ENCODE measurements at places on chromosomes 4 and X. TPM values are rescaled to one million over a fixed set of nuclear protein-coding genes. Genes with fewer than 3 reads are reported as not detected.

The PAGE4 gene
- not detected for total RNA-seq

The PPID gene
- 62.9 TPM for total RNA-seq

The FDCSP gene
- not detected for total RNA-seq

The MUC7 gene
- not detected for total RNA-seq

The C4orf51 gene
- total RNA-seq, result not detected

The FGFBP2 gene
- total RNA-seq, result 2.0 TPM

The WAS gene
- total RNA-seq, result 99.0 TPM

The C4orf50 gene
- total RNA-seq, result 0.16 TPM

The TEX13C gene
- not detected for total RNA-seq

The RHOXF2 gene
- not detected for total RNA-seq

The FAM3A gene
- total RNA-seq, result 36.5 TPM

- DNase-seq, result no peak
These were observed 13.0 kb downstream of the RGN start for GRCh38 chrX:47091149-47091775.

DNA sequence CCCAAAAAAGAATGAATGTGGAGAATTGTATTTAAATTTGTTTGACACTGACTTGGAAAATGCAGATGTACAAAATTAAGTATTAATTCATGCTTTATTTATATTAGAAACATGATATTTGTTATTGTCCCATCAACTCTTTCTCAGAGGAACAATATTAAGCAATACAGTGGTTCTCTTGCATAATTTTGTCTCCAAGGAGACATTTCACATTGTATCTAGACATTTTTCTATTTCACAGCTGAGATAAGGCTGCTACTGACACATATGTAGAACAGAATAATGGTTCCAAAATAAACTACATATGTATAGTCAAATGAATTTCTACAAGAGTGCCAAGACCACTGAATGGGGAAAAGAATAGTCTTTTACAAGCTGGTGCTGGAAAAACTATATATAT lies 427.9 kb upstream of the SPANXN1 start:
- no peak for DNase-seq

- no peak for DNase-seq
These were observed 49.7 kb upstream of the SLC16A2 start for GRCh38 chrX:74371425-74372222.

GRCh38 chrX:18129690-18130089 lies 91.0 kb downstream of the BEND2 start:
- DNase-seq, result no peak

GRCh38 chrX:129741880-129742758 lies 3.3 kb downstream of the XPNPEP2 start:
- no peak for DNase-seq

- DNase-seq, result no peak
These were observed 17.7 kb downstream of the PCDH18 start for GRCh38 chr4:137514406-137515111.

DNA sequence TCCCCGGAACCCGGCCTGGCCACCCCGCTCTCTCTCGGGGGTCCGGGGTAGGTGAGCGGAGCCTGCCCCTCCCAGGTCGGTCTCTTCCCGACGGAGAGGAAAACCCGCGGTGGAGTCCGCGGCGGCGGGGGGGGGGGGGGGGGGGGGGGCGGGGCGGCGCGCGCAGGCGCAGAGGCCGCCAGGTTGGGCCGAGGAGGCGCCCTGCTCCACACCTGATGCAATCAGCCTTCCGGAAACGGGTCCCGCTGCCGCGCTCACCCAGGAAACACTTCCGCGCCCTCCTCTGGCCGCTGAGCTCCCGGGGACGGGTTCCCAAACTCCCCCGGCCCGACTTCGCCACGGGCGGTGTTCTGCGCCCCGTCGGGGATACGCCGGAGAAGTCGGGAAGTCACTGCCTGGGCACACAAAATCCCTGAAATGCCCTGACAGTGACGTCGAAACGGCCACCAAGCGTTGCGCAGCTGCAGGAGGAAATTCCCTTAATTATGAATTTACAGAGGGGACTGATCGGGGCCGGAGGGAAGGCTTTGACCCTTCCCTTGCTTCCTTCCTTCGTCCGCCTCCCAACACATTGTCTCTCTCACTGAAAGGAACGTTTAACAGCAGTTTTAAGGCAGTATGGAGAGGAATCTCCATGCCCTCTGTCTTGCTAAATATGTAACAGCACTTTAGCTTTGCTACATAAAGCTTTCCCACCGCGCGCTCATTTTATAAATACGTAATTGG lies 2.1 kb upstream of the APBB2 start:
- peak; percentile 83 for DNase-seq

DNA sequence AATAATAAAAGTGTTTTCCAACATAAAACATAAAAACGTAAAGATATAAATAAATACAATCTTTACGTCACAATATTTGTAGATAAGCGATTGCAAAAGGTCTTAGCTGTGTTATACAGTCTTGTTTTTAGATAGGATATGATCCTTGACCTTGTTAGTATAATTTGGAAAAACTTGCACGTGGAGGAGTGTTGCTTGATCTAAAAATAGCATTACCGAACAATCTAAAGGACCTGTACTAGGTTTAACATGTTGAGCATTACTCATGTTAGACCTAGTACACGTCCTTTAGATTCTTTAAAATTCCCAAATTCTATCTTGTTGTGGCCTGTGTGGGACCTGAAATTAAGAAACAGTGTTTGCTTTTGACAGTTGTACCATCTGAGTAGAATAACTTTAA lies 1.6 kb downstream of the METAP1 start:
- DNase-seq, result peak; percentile 19

GRCh38 chrX:39834600-39834999 lies 263.2 kb downstream of the BCOR start:
- no peak for DNase-seq

DNA sequence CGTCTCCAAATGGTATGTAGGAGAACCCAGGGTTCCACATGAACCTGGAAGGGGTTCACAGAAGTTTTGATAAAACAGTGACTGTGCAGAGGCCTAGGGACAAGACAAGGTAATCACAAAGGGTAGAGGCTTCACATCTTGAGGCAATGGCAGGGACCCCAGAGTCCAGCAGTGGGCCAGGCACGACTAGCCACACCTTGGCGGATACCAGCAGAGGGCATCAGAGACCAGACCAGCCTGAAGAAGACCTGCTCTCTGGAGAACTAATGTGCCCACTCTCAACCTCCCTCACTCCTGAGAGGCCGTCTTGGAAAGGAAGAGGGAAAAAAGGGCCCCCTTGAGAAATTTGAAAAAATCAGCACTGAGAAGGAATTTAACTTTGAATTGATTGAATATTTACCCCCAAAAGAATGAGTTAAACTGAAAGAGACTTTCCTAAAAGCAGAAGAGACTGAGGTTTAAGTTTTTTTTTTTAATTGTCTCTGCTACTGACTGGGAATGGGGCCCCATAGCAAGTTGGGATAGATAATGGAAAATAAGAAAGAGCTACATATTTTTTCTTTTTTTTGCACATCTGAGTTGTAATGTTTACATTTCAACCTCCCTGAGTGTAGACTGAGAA lies 243.8 kb upstream of the JADE1 start:
- DNase-seq, result peak; percentile 61

- DNase-seq, result no peak
These were observed 839.1 kb downstream of the GLUD2 start for GRCh38 chrX:121886557-121886956.

DNA sequence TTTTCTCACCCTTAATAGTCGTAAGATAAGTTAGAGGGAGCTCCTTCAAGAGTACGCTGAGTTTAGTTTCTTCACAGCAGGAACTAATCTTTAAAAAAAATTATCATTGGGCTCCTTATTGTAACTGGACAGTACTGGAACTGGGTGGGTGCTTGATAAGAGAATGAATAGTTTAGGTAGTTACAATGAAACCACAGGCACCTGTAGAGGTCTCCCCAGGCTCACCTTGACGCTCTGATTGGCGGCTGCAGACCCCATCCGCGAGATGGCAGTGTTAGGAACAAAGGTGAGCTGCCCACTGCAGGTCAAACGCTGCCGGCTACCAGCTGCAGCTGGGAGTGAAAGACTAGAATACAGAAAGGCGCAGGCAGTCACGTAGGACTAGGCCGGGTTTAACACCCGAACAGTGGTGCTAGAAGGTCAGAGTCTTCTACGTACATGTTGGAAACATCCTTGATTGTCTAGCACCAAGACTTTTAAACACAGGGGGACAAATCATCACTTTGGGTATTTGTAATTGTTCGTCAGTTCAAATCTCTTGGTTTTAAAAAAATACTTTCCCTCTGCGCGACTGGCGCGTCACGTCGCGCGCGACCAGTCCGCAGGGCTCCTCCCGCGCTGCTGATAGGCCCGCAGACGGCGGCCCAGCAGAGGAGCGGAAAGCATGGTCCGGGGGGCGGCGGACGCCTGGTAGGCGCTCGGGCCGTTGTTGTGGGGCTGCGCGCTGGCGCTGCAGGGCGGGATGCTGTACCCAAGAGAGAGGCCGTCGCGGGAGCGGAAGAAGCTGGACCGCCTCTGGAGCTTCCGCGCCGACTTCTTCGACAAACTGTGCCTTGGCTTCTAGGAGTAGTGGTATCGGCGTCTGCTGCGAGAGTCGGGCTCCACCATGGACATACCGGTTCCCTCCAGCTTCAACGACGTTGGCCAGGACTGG lies 45.6 kb downstream of the SMARCA5 start:
- DNase-seq, result peak; percentile 90

DNA sequence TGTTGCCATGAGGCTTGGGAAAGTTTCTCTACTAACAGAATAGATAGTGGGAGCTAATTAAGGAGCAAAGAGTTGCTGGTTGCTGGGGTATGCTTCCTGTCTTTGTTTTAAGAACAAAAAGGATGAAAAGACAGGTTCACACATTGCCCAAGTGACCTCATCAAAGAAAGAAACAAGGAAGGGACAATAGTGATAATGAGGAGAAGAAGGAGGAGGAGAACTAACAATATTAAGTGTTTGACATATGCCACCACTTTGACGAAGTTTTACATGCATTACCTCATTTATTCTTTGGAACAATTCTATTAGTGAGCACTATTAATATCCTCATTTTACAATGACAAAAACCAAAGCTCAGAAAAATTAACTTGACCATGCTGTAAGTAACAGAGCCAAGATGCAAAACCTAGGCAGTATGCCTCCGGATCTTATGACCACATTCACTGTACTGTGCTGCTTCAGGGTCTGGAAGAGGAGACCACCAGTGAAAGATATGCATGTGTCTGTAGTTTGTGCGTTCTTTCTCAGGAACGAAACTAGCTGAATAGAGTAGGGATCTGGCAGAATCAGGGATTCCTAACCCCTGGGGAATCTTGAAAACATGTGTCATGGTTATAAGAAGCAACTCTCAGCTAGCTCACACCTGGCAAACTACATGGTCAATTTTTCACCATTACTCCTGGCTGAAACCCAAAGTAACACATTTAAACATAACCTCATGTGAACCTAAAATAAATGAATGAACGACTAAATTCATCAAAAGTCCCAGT lies 83.8 kb downstream of the MOSPD2 start:
- DNase-seq, result no peak

DNA sequence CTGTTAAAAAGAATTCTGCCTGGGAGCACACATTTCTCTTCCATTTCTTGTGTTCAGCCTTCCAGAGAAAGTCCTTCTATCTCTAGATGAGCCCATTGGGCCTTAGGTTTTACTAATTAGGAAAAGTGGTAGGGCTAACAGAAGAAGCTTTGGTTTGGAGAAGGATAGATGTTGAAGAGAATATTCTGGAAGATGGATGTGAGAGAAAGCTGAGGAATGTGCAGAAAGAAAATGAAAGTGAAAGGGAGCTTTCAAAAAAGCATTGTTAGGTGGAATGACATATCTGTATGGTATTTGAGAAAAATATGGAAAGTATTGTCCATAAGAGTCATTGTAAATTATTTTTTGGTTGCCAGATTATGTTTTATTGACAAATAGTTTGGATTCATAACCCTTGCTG lies 474.8 kb upstream of the SLIT2 start:
- no peak for DNase-seq

DNA sequence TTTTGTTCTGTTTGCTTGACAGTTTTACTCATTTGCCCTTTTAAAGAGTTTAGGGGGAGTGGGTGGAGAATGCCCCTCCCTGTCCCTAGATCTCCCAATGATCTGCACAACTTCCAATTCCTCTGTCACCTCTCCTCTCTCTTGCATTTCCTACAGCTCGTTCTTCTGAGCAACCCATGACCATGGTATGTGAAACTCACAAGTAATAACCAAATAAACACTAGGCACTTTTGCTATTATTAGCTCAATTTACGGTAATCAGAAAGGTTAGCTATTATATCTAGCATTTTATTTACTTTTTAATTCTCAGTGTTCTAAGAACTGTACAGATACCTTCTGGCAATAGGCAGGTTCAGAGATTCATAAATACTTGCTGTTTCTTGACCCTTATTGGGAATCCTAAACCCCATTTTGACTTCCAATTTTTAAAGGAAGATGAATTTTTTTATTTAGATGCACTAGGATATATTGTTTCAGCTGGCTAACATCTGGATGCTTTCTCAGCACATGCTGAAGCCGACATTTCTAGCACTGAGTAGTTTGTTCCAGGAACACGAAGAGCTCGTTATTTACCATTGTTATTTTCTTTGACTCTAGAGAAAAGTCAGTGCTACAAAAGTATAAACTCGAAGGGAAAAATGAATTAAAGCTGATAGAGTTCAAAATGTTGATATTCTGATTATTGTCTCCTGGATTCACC lies 194.7 kb upstream of the TLL1 start:
- no peak for DNase-seq

DNA sequence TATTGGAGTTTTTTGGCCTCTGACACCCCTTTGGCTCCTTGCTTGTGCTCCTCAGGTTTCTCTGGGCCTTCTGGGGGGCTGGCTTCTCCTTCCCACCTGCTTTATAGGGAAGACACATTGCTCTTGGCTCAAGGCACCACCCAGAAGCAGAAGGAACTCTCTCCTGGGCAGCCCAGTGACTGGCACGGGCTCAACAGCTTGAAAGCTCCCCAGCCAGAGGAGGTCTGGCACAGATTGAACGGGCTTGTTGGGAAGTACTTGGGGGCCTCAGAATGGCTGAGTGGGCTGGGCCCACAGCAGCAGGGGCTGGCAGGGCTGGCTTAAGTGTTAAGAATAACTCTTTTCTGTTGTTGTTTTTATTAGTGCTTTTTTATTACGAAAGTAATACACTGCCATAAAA lies 11.2 kb upstream of the ZNF185 start:
- DNase-seq, result no peak

DNA sequence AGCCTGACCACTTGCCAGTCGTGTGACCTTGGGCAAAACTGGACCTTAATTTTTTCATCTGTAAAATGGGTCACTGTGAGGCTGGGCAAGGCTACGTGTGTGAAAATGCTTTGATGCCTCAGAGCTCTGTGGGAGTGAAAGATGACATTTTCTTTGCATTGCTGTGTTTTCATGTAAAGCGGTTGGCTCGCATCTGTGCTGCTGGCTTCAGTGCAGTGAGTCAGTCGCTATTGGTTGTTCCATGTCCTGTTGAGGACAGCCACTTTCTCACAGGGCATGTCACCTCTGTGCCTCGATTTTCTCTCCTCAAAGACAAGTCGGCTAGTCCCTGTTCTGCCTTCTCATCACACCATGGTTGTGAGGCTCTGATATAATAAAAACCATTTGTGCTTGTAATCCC lies 4.4 kb downstream of the MTMR1 start:
- no peak for DNase-seq

- no peak for DNase-seq
These were observed 386.4 kb upstream of the RPS6KA3 start for GRCh38 chrX:20653070-20653469.

Measured in activated CD4-positive, alpha-beta T cell treated with anti-CD3 and anti-CD28 coated beads, Interleukin-2, amount 10 ng/mL, durations not matched to agents 24 days and 14 days (primary cell).